Mesothelial cell of epicardium (in vitro differentiated cells): ENCODE measurements at places on chromosomes 11 and 22. TPM values are rescaled to one million over a fixed set of nuclear protein-coding genes. Genes with fewer than 3 reads are reported as not detected.

GRCh38 chr11:15275141-15275540 lies 160.4 kb downstream of the INSC start:
- peaks cover 5% of the 10 kb centered on the region for H3K4me1 ChIP-seq
- no peaks in the 10 kb centered on the region for H3K36me3 ChIP-seq
- no peak overlapping the region for H3K4me3 ChIP-seq
- H3K27ac ChIP-seq: no peak overlapping the region

The EPS8L2 gene
- 105 to 112 TPM (median 111 TPM) in 3 replicates for total RNA-seq

The DDT gene
- total RNA-seq: 80.0 to 85.3 TPM (median 80.3 TPM) in 3 replicates

DNA sequence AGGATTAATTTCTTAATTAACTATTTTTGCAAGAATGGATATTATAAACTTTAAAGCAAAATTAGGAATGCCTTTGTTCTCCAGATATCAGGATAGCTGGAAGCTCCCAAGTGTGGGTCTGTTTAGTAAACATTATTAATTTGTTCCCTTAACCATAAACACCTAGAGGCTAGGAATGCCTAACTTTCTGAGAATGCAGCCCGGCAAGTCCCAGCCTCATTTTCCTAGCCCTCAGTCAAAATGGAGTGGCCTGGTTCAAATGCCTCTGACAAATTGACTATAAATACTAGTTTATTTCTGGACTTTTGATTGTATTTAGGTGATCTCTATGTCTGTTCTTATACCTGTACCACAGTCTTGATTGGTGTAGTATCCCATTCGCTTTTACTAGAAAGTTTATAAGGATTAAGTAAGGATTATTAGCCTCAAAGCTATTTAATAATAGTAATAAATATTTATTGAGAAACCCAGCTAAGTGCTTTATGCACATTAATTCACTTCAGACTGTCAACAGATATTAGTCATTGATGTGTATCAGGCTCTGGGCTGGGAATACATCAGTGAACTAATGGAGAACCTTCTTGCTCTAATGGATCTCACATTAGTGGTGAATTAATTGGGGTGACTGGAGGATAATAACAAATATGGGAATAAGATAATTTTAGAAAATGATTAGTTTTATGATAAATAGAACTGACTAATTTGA lies 25.8 kb downstream of the PPME1 start:
- H3K36me3 ChIP-seq: peaks cover 31% of the 10 kb centered on the region
- DNase-seq: no peak
- no peak overlapping the region for H3K27ac ChIP-seq
- H3K4me1 ChIP-seq: no peaks in the 10 kb centered on the region
- no peaks in the 10 kb centered on the region for H3K27me3 ChIP-seq

The GLB1L3 gene
- total RNA-seq: not detected in 3 replicates

DNA sequence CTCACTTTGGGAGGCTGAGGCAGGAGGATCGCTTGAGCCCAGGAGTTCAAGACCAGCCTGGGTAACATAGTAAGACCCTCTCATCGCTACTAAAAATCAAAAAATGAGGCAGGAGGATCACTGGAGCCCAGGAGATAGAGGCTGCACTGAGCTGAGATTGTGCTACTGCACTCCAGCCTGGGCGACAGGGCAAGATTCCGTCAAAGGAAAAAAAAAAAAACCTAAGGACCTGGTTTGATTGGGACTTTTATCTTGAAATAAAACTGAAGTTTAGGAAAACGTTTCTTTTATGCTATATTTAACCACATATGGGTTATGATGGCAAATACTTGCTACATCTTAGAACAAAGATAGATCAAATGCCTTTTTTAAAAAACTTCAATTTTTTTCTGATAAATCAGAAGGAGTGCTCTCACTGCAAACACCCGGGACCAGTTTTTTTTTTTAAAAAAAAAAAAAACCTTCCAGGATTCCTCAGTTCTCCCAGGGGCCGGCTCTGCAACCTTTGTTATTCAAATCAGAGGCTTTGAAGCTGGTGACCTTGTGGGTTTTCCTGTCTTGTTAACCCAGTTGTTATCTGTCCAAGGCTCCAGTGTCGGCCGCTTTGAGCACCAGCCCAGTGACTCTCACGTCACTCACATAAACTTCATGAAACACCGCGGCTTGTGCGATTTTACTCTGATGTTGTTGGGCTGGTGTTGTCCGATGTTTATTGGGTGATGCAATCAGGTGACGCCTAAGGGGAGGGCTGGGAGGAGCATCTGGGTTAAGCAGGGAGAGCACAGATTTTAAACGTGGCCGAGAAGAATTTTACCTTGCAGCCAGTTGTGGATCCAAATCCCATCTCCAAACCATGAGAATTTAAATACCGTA lies 24.7 kb upstream of the SLC22A12 start:
- no peaks in the 10 kb centered on the region for H3K27me3 ChIP-seq
- H3K27ac ChIP-seq: peak overlapping the region; percentile 70
- H3K4me3 ChIP-seq: peak overlapping the region; percentile 56
- H3K36me3 ChIP-seq: no peaks in the 10 kb centered on the region
- H3K4me1 ChIP-seq: peaks cover 15% of the 10 kb centered on the region

DNA sequence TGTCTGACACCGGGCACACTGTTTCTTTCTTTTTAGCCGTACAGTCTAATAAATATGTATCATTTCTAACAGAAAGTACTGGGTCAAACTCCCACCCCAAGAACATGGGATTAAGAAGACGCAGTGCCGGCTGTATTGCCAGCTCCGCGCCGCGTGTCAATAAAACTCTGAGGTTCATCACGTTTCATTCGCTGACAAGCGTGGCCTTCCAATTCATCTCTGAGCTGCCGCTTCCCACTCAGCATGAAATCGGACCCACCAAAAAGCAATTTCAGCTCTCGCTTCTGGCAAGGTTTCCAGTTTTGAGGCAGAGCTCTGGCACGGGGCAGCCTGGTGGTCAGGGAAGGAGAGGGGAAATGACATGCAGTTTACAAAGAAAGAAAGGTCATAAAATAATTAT lies 819.8 kb downstream of the OPCML start:
- peaks cover 9% of the 10 kb centered on the region for H3K27me3 ChIP-seq
- H3K27ac ChIP-seq: no peak overlapping the region
- DNase-seq: no peak
- H3K4me1 ChIP-seq: peaks cover 6% of the 10 kb centered on the region
- no peak overlapping the region for H3K4me3 ChIP-seq
- no peaks in the 10 kb centered on the region for H3K36me3 ChIP-seq

DNA sequence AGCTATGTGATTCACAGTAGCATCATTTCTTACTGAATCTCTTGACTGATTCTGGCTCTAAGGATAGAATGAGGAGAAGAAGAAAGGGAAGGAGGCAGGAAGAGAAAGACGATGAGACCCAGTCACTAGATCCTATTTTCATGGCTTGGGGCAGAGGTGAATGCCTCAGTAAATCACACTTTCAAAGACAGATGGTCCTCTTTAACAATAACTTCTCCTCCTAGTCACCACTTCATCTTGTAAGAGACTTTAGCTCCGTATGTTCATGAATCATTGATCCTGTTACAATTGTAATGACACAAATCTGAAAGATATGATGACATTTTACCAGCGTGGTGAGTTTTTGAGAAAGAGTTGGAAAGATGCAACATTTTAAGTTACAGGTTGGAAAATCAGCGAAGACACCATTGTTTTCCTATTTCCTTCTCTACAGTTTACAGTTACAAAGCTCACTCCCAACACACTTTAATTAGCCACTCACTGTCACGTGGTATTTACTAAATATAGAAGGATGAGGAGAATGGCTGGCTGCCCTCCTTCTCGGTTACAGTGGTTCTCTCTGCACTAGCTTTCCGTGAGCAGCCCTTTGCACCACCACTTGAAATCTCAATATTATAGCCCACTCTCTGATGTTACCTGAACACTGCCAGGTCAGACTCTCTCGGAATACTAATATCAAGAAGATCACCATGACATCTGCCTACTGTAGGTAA lies 205.8 kb downstream of the CADM1 start:
- no peaks in the 10 kb centered on the region for H3K36me3 ChIP-seq
- no peaks in the 10 kb centered on the region for H3K27me3 ChIP-seq
- DNase-seq: no peak
- H3K4me1 ChIP-seq: peaks cover 20% of the 10 kb centered on the region
- H3K27ac ChIP-seq: no peak overlapping the region

The C11orf68 gene
- total RNA-seq: 33.4 to 34.9 TPM (median 33.9 TPM) in 3 replicates

- H3K4me1 ChIP-seq: peaks cover 39% of the 10 kb centered on the region
- H3K27me3 ChIP-seq: no peaks in the 10 kb centered on the region
- H3K27ac ChIP-seq: no peak overlapping the region
- no peak overlapping the region for H3K4me3 ChIP-seq
- no peak for DNase-seq
Observed at GRCh38 chr11:26025676-26026075, 306.3 kb upstream of the ANO3 start.

The RASD2 gene
- total RNA-seq: 0.14 to 0.20 TPM in 2 of 3 replicates, not detected in the other

DNA sequence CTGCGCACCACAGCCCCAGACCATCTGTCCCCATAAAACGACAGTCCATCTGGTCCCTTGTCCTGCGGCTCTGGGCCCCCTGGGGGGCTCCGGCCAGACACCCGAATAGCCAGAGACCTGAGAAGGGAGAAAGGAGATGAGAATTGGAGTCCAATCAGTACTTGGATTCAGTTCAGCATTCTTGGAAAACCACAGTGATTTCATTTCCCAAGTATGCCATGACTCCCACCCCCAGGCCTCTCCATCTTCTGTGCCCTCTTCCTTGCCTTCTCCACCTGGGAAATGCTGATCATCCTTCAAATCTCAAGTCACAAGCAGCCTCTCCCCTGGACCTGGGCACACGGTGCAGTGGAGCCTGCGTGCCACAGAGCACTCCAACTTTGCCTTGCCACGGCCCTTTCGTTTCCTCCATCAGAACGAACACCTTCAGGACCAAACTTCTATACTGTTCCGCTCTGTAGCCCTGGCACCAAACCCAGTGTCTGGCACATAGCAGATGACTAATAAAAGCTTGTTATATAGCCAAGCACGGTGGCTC lies 10.9 kb upstream of the MFNG start:
- H3K36me3 ChIP-seq: peaks cover 6% of the 10 kb centered on the region
- H3K27me3 ChIP-seq: no peaks in the 10 kb centered on the region
- peaks cover 38% of the 10 kb centered on the region for H3K4me1 ChIP-seq
- no peak for DNase-seq

DNA sequence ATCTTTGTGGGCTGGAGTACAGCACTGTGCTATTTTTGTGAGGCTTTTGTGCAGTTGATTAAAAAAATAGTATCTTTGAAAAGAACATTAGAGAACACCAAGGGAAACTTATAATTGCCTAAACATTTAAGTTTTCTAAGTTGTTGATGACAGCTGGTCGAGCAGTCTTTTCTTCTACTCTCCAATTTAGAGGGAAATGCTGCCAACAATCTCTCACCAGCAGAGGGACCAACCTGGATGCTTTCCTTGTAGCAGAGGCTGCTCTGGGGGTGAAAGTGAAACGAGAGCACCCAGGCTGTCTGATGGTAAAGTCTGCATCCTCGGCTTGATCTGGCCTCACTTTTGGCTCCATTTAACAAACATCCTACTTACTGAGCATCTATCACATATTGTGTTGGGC lies 1286.5 kb upstream of the TENM4 start:
- H3K27ac ChIP-seq: no peak overlapping the region
- H3K4me1 ChIP-seq: peaks cover 33% of the 10 kb centered on the region
- H3K4me3 ChIP-seq: no peak overlapping the region
- no peak for DNase-seq

GRCh38 chr11:68004551-68005335 lies 846 bp upstream of the UNC93B1 start:
- H3K27ac ChIP-seq: no peak overlapping the region
- peak overlapping the region; percentile 71 for H3K4me3 ChIP-seq
- no peaks in the 10 kb centered on the region for H3K36me3 ChIP-seq

DNA sequence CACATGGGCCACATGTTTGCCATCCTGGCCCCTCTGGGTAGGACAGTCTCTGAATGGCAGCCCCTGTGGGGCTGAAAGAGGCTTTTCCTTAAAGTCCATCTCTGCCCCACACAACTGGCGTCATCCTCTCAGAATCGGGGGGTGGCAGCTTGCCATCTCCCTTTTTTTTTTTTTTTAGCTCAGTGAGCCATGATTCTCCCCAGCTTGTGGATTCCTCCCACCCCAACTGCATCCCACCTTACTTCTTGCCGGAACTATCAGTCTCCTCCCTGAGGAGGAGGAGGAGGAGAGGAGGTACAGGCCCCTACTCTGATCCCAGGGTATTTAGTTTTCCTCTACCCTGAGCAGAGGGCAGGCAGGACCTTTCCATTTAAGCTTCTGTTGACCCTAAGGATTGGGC lies 3.4 kb downstream of the DGKZ start:
- no peak for DNase-seq
- no peak overlapping the region for H3K27ac ChIP-seq
- no peaks in the 10 kb centered on the region for H3K27me3 ChIP-seq
- H3K4me1 ChIP-seq: peaks cover 27% of the 10 kb centered on the region
- H3K36me3 ChIP-seq: no peaks in the 10 kb centered on the region

GRCh38 chr11:1151366-1152315 lies 6.1 kb upstream of the MUC5AC start:
- DNase-seq: no peak
- H3K4me3 ChIP-seq: no peak overlapping the region

DNA sequence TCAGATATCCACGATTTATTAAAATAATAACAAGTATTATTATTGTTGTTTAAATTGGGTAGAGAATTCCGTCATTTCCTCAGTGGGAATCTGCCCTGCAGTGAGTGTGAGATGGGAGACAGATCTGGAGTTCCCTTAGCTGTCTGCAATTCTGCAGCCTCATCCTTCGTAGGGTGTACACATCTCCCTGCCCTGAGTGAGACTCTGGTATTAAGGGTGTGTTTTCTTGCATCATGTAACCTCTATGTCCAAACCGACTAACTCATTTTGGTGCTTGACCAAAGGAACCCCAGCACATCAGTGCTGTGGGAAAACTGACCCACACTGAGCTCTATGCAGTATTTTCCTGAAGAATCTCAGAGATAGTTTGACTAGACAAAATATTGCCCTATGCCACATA lies 157.6 kb downstream of the LDLRAD3 start:
- no peak for DNase-seq

DNA sequence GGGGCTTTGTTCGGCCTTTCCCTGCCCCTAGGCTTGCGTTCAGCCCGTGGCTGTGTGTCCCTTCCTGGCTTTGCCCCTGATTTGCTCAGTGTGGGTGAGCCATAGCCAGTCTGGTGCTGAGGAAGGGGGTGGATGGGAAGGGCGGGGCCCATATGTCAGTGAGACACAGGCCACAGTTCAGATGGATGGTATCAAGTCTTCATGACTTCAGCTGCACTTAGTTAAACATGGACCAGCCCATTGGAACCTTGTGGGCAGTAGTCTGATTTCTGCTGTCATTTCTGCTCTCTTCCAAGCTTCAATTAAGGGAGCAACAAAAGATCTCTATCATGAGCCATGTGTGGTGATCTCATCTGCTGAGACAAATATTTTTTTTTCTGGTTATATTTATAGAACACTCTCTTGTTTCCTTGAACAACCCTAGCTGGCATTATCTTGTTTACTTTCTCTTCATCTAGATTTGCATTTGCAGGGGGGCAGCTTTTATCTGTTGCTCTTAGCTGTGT lies 21.6 kb upstream of the PEX26 start:
- no peaks in the 10 kb centered on the region for H3K27me3 ChIP-seq
- peak overlapping the region; percentile 11 for H3K27ac ChIP-seq
- no peak for DNase-seq
- no peaks in the 10 kb centered on the region for H3K36me3 ChIP-seq
- H3K4me1 ChIP-seq: peaks cover 9% of the 10 kb centered on the region
- H3K4me3 ChIP-seq: no peak overlapping the region

The PGGHG gene
- total RNA-seq: 101 to 109 TPM (median 103 TPM) in 3 replicates

The MN1 gene
- 46.3 to 49.6 TPM (median 47.8 TPM) in 3 replicates for total RNA-seq
